Kidney (tissue), 22 donors: ENCODE measurements at places on chromosomes 4 and X.

DNA sequence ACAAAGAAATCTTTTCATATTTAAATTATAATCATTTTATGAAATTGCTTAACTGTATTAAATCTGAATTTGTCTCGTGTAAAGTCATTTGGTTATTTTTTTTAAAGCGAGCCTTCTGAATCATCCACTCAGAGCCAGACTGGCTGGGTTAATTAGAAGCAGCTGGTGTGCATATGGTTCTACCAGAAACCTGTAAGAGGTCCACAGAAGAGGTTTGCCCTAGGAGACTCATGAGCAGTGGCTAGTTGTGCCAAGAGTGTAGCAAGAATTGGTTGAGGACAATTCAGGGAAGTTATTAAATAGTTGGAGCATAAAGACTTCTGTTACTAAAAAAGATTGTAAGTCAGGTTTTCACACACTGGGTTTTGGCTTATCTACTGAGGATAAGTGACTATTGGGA is 267.4 kb downstream of the IL1RAPL2 start:
- H3K4me1 ChIP-seq, result no peaks in the 10 kb centered on the region
- no peaks in the 10 kb centered on the region for H3K36me3 ChIP-seq
- no peaks in the 10 kb centered on the region for H3K27me3 ChIP-seq
- DNase-seq, result no peak
- H3K4me3 ChIP-seq, result no peak overlapping the region

DNA sequence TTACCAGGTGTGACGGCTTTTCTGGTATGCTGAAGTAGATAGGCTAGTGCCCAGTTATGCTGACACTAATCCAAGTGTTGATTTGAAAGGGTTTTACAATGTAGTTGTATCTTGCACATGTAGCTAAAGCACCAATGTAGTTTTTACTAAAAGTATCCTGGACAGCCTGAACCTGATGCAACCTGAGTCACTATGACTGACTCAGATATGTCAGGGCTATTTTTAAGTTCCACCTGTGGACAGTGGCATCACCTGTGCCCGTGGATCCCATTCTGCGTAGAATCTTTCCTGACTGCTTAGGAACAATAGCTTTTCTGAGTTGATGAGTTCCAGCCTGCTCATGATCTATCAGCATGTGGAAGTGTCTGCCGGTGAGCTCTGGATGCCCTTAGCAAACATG is 58.1 kb downstream of the CCNG2 start:
- DNase-seq, result no peak
- no peak overlapping the region for H3K27ac ChIP-seq
- H3K36me3 ChIP-seq, result no peaks in the 10 kb centered on the region
- H3K4me3 ChIP-seq, result no peak overlapping the region

DNA sequence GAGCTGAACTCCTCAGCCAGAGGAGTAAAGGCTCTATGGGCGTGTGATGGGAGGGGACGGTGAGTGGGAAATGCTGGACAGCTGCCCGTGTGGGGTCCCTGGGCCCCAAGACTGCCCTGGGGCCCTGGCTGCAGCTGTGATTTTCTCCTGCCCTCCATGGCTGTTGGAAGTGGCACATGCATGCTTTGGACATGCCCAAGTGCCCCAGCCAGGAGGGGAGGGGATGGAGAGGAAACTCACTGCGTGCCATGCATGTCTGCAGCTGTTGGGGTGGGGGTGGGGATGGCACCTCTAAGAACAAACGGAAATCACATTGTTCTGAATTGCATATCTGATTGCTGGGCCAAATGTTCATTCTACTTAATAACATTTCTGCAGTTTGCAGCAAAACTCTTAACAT is 52.4 kb downstream of the MID2 start:
- H3K27me3 ChIP-seq, result no peaks in the 10 kb centered on the region
- no peak overlapping the region for H3K4me3 ChIP-seq
- no peaks in the 10 kb centered on the region for H3K36me3 ChIP-seq
- H3K27ac ChIP-seq, result no peak overlapping the region

GRCh38 chr4:105765690-105766407 is 57.3 kb downstream of the GSTCD start:
- no peak for DNase-seq
- H3K4me3 ChIP-seq, result no peak overlapping the region
- no peak overlapping the region for H3K27ac ChIP-seq
- H3K4me1 ChIP-seq, result no peaks in the 10 kb centered on the region
- no peaks in the 10 kb centered on the region for H3K36me3 ChIP-seq
